ENCODE measurements at places on chromosomes 7 and 10. TPM values are rescaled to one million over a fixed set of nuclear protein-coding genes. Genes with fewer than 3 reads are reported as not detected.

DNA sequence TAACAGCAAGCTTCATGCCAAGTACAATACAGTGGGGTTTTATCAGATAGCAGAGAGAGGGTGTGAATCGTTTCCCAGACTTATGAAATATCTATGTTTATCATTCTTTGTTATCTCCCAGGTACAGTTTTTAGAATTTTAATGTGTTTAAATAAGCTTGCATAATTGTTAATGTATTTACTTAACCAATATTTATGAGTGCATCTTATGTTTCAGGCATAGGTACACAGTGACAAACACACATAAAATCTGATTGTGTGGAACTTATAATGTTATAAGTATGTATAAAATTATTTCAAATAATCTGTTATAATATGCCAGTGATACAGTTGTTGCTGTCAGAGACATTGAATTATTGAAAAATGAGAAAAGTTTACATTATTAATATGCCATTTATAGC is 1011.4 kb upstream of the C7orf33 start:
- H3K36me3 ChIP-seq: no peaks in the 10 kb centered on the region
- no peak overlapping the region for H3K4me3 ChIP-seq
- no peaks in the 10 kb centered on the region for H3K4me1 ChIP-seq
- DNase-seq: no peak

DNA sequence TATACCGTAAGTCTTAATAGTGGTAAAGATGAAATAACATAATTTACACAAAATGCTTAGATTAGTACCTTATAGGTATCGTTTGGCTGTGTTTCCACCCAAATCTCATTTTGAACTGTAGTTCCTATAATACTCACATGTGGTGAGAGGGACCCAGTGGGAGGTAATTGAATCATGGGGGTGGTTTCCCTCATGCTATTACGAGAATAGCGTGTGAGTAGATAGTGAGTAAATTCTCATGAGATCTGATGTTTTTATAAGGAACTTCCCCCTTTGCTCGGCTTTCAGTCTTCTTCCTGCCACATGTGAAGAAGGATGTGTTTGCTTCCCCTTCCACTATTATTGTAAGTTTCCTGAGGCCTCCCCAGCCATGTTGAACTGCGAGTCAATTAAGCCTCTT is 426.3 kb upstream of the POT1 start:
- H3K4me1 ChIP-seq: no peaks in the 10 kb centered on the region
- no peak overlapping the region for H3K4me3 ChIP-seq
- H3K27me3 ChIP-seq: no peaks in the 10 kb centered on the region
- H3K27ac ChIP-seq: no peak overlapping the region
- H3K36me3 ChIP-seq: no peaks in the 10 kb centered on the region

DNA sequence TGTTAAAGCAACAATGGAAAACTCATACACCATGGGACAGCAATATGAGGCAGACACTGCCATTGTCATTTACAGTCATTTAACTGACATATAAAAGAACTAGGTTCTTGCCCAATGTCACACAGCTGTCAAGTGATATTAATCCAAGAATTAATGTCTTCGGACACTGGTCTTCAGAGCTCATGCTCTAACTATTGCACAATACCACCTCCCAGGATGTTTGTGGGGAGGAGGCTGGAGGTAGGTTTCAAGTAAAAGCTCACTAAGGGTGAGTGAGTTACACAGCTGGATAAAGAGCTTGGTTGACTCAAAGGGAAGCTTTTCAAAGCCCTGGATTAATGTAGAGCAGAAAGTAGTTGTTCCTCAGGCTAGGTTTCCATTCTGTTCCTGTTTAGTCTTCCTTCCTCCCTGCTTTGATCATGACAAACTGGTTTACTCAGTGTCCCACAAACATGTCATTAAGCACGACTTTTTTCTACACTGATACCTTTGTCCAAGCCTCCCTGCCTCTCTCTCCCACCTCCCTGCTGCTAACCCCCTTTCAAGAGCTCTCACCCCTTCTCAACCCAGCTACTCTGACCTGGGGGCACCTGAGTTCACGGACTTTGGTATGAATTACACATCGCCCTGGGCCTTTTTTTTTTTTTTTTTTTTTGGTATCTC is 987 bp upstream of the EXOC6 start:
- peak overlapping the region; percentile 77 for H3K4me3 ChIP-seq
- DNase-seq: no peak
- peaks cover 39% of the 10 kb centered on the region for H3K4me1 ChIP-seq
- H3K27me3 ChIP-seq: no peaks in the 10 kb centered on the region
- H3K27ac ChIP-seq: peak overlapping the region; percentile 55

DNA sequence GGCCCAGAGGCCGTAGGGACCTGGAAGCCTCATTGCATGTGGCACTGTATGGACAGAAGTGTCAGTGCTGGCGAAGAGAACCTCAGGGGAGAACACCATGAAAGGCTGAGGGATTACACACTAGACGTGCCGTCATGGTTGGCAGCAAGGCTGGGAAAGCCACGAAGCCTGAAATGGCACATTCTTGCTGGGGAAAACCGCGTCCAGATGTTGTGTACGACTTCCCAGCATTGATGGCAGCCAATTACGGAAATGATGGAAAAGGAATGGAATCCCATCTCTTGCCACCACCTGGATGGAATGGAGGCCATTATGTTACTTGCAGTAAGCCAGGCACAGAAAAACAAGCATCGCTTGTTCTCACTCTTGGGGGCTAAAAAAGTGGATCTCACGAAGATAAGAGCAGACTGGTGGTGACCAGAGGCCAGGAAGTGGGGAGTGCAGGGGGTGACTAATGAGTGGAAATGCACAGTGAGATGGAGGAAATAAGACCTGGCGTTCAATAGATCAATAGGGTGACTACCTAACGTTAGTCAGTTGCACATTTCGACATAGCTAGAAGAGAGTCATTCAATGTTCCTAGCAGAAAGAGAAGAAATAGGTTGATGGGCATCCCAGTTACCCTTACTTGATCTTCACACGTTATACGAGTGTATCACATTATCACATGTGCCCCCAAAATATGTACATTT is 14.6 kb upstream of the PWWP2B start:
- no peak overlapping the region for H3K4me3 ChIP-seq
- no peaks in the 10 kb centered on the region for H3K27me3 ChIP-seq
- peaks cover 4% of the 10 kb centered on the region for H3K4me1 ChIP-seq
- DNase-seq: no peak
- H3K27ac ChIP-seq: no peak overlapping the region

Gene SEMA3A
- 1.2 TPM for total RNA-seq

- no peaks in the 10 kb centered on the region for H3K27me3 ChIP-seq
- peak overlapping the region; percentile 99 for H3K27ac ChIP-seq
- peaks cover 92% of the 10 kb centered on the region for H3K4me1 ChIP-seq
- peak overlapping the region; percentile 57 for H3K4me3 ChIP-seq
These were observed 277.4 kb upstream of the KLF14 start for GRCh38 chr7:131011432-131011742.

Gene GDF2
- total RNA-seq: not detected

Gene NHLRC2
- total RNA-seq: 23.0 TPM

DNA sequence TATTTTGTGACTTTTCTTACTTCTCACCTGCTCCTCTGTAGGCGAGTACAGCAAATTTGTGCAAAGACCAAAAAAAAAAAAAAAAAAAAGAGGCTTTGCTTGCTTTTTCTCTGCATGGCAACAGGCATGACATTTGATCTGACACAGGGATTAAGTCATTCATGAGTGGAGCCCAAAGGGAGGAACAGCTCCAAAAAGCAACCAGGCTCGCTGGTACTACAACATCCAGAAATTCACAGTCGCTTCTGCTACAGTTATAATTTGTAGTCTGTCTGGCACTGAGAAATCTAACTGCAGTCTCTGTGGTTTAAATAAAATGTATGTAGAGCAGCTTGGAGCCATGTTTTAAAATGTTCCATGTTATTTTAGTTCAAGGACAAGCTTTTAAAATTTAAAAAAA is 31.7 kb downstream of the MKX start:
- H3K4me3 ChIP-seq: no peak overlapping the region
- H3K4me1 ChIP-seq: no peaks in the 10 kb centered on the region
- H3K27me3 ChIP-seq: peaks cover 23% of the 10 kb centered on the region
- DNase-seq: no peak
- no peak overlapping the region for H3K27ac ChIP-seq

- H3K36me3 ChIP-seq: no peaks in the 10 kb centered on the region
These were observed 146.4 kb upstream of the LYZL2 start for GRCh38 chr10:30775779-30776591.

- no peak overlapping the region for H3K4me3 ChIP-seq
- H3K27me3 ChIP-seq: no peaks in the 10 kb centered on the region
- H3K4me1 ChIP-seq: no peaks in the 10 kb centered on the region
- no peak for DNase-seq
- no peak overlapping the region for H3K27ac ChIP-seq
- no peaks in the 10 kb centered on the region for H3K36me3 ChIP-seq
These were observed 233.9 kb downstream of the RPS24 start for GRCh38 chr10:78267598-78267997.

DNA sequence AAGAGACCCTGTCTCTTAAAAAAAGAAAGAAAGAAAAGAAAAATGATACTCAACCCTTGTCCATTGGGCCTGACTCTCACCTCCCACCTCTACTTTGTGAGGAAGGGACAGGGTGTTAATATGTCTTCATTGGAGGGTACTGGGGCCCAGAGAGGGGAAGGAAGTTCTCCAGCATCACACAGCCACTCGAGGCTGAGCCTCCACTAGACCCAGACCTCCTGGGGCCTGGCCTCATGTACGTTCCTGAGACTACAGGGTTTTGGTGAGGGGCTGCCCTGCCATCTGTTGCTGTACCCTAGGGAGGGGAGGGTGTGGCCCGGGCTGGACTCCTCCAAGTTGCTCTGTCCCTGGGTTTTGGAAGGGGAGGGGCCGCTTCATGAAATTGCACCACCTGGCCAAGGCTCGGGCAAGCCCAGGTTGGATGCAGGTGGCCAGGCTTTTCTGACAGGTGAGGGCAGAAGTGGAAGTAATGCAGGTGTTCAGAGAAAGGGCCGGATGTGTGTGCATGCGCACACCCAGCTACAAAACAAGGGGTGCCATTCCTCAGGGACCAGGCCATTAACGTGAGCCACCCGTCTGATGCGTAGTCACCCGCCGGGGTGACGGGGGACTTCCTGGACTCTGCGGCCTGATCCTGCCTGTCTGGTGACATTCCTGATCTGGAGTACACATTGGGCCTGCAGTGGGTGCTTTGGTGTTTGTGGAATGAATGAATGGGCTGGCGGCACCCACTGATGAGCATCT is 21.7 kb downstream of the GTF2IRD1 start:
- H3K36me3 ChIP-seq: no peaks in the 10 kb centered on the region
- no peak for DNase-seq
- peaks cover 5% of the 10 kb centered on the region for H3K27me3 ChIP-seq

GRCh38 chr10:22805304-22805703 is 90.9 kb upstream of the PIP4K2A start:
- no peaks in the 10 kb centered on the region for H3K36me3 ChIP-seq
- H3K4me1 ChIP-seq: no peaks in the 10 kb centered on the region

Gene BLVRA
- 34.2 TPM for total RNA-seq

Data from activated CD8-positive, alpha-beta T cell treated with anti-CD3 and anti-CD28 coated beads for 36 hours (primary cell).